Bronchus fibroblast of lung (primary cell): ENCODE measurements at places on chromosomes 6 and 20. TPM values are rescaled to one million over a fixed set of nuclear protein-coding genes. Genes with fewer than 3 reads are reported as not detected.

The TRAPPC3L gene
- not detected in 2 replicates for total RNA-seq

The RIPPLY2 gene
- total RNA-seq = 0.74 TPM in 1 of 2 replicates, not detected in the other

The DEFB123 gene
- not detected in 2 replicates for total RNA-seq

The CD164 gene
- total RNA-seq = 85.2 and 113 TPM in 2 replicates

The APCDD1L gene
- total RNA-seq = 2.7 and 4.2 TPM in 2 replicates

The BPIFB2 gene
- not detected in 2 replicates for total RNA-seq
